Aorta (tissue), 5 donors: ENCODE measurements at places on chromosomes 5 and 9.

DNA sequence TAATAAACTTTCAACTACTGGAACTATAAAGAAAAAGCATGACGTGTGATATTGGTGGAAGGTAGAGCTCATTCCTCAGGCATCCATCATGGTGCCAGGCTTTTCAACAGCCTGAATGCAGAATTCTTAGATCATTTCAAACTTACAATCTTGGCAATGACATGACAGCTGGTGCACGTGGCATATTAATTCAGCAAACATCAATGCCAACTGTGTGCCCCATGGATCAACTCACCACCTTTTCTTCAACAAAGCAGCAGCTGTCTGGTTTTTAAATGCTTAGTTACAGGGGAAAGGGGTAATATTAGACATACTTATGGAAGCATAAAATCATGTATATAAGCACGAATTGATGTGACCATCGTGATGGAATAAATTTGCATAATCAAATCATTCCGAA, 56.0 kb upstream of the OR13F1 start:
- DNase-seq = no peak

DNA sequence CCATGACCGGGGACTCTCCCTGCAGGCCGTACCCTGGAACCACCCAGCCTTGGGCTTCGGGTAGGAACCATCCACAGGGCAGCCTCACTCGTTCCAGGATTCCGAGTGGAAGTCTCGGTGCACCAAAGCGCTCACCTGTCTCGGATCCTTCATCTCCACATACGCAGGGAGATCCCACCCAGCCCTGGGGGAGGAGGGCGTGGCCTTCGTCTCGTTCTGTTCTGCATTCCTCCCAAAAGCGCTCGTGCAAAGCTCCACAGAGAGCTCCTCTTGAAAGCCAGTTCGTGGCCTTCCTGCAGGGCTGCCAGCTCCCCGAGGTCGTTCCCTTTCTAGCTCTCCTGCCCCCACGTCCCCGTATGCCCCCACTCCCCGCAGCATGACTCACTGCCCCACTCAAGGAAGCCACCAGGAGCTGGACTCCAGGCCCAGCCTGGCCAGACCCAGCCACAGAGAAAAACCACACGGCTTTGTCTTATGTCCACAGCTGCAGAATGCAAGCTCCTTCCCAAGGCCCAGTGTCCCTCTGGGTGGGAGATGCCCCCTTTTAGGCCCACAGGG, 65.0 kb upstream of the SARDH start:
- DNase-seq = no peak

GRCh38 chr9:2809692-2810419, 34.0 kb downstream of the PUM3 start:
- no peak for DNase-seq

GRCh38 chr5:158616707-158617106, 483.0 kb downstream of the EBF1 start:
- no peak for DNase-seq

- peak; percentile 86 for DNase-seq
These were observed at the start of gene TNFAIP8 for GRCh38 chr5:119355685-119356611. TSS of gene TNFAIP8 (plus strand) at chr5:119356019. CDS start at chr5:119356091, 72 bp downstream.

DNA sequence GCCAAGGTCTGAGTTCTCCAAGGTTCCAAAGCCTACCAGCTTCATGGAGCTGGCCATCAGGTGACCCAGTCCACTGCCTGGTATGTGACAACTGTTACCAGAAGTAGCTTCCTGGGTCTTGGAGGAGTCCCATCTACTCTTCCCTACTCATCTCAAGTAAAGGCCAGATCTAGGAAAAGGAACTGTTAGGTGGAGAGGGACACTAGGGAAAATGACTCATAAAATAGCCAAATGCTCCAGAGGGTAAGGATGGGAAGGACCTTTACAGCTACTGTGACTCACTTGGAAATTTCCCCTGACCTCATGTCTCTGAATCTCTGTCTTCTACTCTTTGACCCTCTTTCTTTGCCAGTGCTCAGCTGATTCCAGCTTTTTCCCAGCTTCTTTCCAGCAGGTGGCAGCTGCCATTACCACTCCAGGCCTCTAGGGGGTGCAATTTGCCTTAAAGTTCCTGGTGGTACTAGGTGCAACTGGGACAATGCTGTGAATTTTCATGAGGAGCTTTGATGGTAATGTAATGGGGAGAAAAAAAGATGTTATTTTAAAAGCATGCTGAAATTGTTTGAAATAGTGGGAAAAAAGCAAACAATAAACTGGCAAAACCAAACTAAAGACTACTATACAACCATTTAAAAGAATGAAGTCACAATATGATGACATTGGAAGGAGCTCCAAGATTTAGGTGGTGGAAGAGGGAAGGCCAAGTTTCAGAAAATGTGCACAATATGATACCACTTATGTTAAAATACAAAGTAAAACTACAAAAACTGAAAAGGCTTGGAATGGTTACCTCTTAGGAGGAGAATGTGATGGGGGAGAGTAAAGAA, 27.1 kb upstream of the MYORG start:
- DNase-seq = peak; percentile 65

DNA sequence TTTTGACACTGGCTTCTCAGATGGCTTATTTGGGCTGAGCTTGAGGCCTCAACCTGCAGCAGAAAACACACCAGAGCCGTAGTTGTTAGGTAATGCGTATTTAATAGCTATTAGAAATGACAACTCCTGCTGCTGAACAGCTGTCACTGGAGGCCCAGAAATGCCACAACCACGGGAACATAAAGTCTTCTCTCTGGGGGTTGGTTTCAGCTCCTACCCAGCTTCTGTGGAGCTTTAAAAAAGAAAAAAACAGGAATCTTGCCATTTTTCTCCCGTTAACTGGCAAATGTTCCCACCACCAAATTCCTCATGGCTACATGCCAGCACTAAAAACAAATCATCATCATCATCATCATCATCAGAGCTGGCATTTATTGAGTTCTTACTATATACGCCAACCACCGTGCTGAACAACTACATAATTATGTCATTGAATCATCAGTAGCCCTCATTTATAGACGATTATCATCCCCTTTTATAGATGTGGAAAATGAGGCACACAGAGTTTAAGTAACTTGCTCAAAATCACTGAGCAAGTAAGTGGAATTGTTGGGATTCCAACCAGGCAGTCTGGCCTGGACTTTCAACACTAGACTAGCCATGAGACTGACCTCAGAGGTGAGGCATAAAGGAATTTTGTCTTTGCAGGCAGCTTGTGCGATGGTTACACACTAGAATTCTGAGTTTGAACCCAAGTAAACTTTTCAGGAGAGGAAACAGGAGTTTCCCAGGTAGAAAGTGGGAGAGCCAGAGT, 185.3 kb upstream of the WWC1 start:
- DNase-seq = no peak

GRCh38 chr9:20616808-20617207, 5.5 kb downstream of the MLLT3 start:
- DNase-seq = no peak
